Effector memory CD8-positive, alpha-beta T cell (primary cell): ENCODE measurements at places on chromosomes 16 and 17.

GRCh38 chr17:35053204-35053603, 10.3 kb downstream of the RFFL start:
- DNase-seq = no peak

GRCh38 chr17:37207103-37207502, 168.7 kb upstream of the C17orf78 start:
- no peak for DNase-seq

DNA sequence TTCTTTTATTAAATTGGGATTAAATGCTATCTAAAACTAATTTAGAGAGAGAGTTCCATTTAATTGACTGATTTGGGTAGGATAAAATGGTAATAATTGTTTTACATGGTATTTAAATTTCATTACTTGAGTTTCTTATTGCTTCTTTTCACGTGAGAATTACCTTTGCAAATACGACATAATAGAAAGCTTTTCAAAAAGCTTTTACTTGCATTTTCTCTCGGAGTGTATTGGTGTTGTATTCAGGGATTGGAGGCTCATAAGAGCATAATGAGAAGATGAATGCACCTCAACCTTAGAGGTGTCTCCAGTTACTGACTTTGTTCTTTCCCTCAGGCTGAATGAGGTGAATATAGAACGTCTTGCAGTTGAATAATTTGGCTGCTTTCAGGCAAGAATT, 67.4 kb upstream of the CPHXL start:
- DNase-seq = no peak

DNA sequence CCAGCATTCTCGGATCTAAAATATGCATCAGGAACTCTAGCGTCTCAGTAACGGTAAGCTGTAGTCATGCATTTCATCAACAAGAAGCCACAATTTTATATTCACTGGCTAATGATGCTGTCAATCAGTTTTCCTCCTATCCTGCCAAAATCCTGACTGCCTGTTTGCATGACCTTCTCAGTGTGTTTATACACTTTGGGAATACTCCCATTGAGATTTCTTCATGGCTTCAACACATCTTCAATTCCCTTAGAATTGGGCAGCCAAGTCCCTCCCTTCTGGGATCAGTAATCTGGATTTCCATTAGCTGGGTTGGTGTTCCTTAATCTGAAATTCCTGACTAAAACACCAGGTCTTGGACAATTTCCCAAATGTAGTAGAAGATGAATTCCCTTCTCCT, 348.9 kb upstream of the DYNLRB2 start:
- no peak for DNase-seq

DNA sequence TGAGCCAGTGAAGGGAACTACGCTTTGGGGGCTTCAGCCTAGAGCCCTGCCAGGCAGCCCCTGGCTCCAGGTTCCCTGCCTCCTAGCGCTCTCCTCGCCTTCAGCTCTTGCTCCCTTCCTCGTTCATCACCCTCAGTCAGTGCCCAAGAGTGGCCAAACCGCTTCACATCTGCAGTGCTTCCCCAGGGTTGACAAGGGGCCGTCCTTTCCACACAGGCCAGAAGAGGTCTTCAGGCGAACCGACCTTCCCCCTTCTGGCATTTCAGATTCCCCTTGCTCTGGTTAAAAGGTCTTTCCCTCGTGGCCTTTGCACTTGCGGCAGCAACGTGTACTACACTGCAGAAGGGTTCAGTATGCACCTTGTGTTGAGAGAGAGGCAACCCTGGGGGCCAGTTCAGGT, 4.1 kb downstream of the RASD1 start:
- DNase-seq = no peak

- DNase-seq = no peak
These were observed 10.9 kb upstream of the ZFHX3 start for GRCh38 chr16:73058616-73059409.

DNA sequence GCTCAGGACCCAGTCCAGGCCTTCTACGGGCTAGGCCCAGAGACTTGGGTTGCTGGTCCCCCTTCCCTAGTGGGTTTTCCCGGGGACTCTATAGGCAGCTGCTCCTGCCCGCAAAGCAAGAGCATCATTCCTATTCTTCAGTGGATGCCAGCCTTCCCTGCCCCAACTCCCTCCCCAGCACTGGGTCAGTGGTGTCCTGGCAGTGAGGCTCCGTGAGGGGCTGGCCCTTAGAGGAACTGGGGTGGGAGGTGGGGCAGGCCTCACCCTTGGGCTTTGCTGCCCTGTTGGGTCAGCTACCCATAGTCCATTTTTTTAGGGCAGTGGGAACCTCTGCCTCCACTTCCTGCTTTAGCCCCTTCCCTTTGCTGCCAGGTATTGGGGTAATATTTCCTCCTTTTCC, 7.9 kb upstream of the PLEKHG4 start:
- DNase-seq = no peak

DNA sequence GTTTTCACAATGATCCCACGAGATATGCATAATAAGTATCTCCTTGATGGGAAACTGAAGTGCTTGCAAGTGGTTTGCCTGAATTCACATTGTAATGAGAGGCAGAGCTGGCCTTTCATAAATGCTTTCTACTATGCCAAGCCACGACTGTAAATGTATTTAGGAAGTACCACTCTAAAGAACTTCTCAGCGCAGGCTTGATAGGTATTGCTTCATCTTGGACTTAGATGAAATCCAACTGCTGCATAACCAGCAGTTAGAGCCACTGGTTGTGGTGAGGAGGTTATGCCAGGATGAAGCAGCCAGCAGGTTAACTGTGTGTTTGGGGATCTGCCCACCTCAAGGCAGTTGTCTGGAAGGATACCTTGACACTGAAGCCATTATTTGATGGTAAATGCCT, 26.8 kb downstream of the MARCHF10 start:
- DNase-seq = no peak

DNA sequence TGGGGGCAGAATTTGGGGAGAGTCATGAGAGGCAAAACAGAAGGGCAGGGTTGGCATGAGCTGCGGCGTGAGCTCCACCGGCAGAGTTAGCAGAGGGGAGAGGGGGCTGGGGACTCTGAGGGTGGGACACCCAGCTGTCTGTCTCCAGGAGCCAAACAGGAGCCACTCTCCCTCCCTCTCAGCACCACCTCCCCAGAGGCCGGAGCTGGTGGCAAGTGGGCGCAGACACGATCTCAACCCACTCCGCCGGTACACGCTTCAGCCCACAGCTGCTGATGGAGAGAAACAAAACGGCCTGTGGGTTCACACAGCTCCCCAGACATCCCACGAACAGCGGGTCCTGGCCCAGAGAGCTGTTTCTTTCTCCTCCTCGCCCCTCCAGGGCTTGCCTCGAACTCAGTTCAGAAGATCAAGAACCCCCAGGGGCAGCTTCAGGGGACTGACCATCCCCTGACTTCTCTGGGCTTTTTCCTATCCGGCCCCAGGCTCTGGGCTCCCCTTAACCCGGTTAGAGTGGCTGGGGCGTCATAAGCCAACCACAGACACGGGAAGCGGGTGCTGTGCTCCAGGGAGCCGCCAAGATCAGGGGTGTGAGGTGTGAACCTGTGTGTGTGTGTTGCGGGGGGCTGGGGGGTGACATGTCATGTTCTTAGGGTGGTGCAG, 7.6 kb downstream of the RHBDF2 start:
- peak; percentile 54 for DNase-seq

DNA sequence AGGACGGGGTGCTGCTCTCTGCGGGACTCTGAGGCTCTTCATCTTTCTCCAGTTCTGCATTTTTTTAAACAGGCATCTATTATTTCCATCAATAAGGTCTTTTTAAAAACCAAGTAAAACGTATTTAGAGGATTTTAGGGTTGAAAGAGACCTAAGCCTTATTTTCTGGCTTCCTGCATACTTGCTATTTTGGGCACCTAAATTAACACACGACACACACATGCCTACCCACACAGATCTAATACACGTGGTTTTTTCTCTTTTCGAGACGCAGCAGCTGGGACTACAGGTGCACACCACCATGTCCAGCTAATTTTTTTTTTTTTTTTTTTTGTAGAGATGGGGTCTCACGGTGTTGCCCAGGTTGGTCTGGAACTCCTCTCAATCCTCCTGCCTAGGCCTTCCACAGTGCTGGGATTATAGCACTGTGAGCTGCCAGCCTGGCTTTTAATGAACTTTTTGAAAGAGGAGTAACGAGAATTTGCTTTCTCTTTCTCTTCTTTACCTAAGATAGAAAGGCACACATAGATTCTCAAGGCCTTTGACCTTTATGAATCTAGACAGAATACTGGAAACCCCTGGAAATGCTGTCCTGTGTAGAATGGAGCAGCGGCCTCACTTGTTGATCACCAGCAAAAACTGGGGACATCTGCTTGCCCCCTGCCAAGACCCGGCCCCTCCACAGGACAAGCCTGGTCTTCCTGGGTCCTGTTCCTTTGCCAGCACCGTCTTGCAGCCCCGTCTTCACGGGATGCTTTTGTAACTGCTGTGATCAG, 13.8 kb downstream of the DNAAF8 start:
- DNase-seq = no peak

DNA sequence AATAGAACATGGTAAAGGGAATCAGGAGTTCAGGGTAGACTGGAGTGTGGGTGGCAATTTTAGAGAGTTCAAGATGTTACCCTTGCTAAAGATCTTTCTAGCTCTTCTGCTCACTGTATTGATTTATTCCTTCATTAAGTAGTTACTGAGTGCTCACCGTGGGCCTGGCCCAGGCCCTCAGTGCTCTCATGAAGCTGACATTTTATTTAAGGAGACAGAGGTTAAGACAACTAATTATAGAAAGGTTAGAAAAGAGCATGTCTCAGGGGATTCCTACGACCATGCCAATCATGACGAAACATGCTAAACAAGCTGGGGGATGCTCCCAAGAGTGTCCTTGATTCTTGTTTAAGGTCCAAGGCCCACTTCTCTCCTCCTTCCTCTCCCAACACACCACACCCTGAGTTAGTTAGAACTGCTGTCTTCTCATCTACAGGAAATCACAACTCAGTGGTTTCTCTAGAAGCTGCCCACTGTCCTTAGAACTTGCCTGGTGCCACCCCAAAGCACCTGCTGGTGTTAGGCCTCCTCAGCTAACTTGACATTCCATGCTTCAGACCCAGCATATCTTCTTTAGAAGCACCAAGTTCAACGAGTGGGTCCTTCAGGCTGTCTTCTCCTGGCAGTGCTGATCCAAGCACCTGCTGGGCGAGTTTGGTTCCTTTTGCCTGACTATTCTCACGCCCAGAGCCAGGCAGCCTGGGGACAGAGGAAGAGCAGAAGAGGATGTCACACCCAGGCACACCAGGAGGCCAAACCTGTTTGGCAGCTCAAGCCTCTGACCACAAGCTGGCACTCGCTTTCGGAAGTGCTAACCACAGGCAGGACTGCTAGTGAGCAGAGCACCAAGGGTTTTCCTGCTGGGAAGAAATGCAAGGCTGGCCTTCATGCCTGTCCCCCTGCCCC, 79.0 kb downstream of the GAS7 start:
- no peak for DNase-seq

GRCh38 chr16:85891776-85892166, 7.2 kb upstream of the IRF8 start:
- no peak for DNase-seq
